ENCODE measurements at places on chromosomes 11 and 22.

GRCh38 chr11:103486604-103487003 is 377.4 kb downstream of the DYNC2H1 start:
- no peak for DNase-seq

- no peak for DNase-seq
Observed at GRCh38 chr11:21768388-21768787, 424.5 kb upstream of the ANO5 start.

- DNase-seq, result no peak
Observed at GRCh38 chr11:12362857-12363256, 14.5 kb upstream of the PARVA start.

DNA sequence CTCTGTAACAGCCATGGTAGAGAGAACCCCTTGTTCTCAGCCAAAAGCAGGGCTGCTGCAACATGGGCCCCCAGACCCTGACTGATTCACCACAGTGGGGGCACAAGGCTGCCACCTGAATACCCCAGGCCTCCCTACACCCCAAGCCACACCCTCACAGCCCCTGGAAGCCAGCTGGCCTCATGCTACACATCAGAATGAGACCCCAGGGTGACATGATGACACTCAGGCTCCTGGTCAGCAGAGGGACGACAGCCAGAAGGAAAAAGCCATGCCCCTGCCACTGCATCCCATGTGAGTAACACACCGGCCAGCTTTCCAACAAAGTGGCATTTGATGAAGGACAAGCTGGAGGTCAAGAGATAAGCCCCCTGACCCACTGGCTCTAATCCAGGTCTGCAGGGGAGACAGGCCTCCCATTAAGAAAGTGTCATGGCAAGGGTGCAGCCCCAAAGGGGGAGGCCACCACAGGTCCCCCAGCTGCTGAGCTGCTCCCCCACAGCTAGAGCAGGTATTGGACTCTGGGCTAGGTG is 2.6 kb downstream of the CDPF1 start:
- DNase-seq, result no peak

GRCh38 chr22:45127866-45128265 is 35.9 kb upstream of the NUP50 start:
- DNase-seq, result no peak

DNA sequence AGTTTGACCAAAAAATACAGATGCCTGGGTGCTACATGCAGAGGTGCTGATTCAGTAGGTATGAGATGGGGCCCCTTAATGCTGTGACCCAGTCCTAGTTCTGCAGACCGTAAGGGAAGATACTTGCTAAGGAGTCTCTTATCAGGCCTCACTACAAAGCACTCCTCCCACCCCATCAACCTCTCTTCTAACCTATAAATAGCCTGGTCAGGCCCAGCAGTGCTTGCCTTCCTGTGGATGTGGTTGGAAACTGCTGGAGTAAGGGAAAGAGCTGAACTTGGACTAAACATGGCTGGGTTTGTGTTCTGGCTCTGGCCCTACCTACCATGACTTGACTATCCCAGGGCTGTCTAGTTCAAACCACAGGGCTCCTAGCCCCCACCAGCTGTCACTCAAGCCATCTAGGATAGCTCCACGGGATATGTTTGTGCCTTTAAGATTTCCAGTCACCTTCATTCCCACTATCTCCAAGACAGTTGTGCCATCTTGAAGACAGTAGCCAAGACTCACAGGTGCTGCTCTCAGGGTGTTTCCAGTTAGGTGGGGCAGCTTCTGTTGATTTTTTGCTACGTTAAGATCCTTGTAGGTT is 9.5 kb upstream of the DKK3 start:
- DNase-seq, result no peak

- no peak for DNase-seq
Observed at GRCh38 chr11:84022695-84023094, 736.5 kb upstream of the CCDC90B start.

DNA sequence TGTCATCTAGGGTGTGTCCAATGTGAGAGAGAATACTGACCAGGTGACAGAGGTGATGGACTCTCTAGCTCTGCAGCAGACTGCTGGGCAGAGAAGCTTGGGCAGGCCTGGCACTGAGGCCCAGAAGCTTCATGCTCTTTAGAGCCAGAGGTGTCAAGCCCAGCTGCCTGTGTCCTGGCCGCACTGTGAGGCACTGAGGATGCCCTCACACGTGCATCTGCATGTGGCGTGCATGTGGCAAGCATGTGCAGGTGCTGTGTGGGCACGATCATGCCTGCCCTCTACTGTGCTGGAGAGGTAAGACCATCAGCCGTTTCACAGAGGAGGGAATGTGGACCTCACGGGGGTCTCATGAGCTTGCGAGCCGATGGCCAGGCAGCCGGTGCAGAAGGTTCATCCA is 15.8 kb upstream of the TXNRD2 start:
- DNase-seq, result no peak

- no peak for DNase-seq
Observed at GRCh38 chr11:68669301-68670090, 14.8 kb upstream of the GAL start.

- no peak for DNase-seq
Observed at GRCh38 chr11:15291885-15292284, 177.2 kb downstream of the INSC start.

DNA sequence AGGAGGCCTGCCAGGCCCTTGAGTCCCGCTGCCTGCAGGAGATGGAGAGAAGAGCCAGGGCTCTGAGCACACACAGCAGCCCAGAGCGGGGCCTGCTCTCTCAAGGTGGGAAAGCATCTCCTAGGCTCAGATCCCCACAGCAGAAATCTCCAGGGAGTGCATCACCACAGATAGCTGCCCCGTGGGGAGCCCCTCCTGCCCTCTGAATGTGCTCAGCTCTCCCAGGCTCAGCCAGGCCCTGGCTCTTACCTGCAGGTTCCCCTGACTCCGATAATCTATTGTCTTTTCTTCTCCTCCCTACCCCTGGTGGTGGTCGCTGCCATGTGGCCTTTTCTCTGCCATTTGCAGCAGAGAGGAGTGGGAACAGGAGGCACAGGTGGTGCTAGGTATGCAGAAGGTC is 49.9 kb downstream of the BTG4 start:
- DNase-seq, result no peak

DNA sequence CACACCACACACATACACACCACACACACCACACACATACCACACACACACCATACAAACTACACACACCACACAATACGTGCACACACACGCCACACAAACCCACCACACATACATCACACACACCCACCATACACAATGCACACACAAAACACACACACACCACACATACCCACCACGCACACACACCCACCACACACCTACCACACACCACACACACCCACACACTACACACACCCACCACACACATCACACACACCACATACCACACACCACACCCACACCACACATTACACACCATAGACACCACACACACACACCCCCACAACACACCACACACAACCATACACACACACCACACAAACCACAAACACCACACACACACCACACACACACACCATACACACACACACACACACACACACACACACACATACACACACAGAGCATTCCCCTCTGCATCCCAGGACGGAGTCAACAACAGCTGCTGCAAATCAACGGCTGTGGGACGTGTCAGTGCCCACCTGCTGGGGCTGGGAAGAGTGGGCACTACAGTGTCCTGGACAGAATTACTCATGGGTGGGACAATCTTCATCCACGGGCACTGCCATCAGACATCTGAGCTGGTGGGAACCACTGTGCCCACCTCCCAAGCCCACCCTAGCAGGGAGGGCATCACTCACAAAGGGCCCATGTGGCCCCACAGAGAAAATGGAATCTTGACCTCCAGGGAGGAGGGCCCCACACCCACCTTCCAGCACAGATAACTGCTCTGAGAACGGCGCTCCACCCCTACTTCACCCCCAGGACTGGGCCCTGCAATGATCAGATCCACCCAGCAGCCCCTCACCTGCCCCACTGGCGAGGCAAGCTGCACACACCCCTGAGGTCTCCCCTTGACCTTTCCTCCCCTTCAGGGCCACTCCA is 8.4 kb downstream of the TP53I11 start:
- no peak for DNase-seq

- DNase-seq, result no peak
Observed at GRCh38 chr11:82750643-82751139, 17.0 kb upstream of the FAM181B start.

- no peak for DNase-seq
Observed at GRCh38 chr11:103970701-103971249, 65.7 kb upstream of the DDI1 start.

GRCh38 chr11:67674442-67674871 is at the start of gene ALDH3B2:
TSS of gene ALDH3B2 (minus strand) at chr11:67674623. CDS start at chr11:67666935, 7,688 bp downstream.
- no peak for DNase-seq

DNA sequence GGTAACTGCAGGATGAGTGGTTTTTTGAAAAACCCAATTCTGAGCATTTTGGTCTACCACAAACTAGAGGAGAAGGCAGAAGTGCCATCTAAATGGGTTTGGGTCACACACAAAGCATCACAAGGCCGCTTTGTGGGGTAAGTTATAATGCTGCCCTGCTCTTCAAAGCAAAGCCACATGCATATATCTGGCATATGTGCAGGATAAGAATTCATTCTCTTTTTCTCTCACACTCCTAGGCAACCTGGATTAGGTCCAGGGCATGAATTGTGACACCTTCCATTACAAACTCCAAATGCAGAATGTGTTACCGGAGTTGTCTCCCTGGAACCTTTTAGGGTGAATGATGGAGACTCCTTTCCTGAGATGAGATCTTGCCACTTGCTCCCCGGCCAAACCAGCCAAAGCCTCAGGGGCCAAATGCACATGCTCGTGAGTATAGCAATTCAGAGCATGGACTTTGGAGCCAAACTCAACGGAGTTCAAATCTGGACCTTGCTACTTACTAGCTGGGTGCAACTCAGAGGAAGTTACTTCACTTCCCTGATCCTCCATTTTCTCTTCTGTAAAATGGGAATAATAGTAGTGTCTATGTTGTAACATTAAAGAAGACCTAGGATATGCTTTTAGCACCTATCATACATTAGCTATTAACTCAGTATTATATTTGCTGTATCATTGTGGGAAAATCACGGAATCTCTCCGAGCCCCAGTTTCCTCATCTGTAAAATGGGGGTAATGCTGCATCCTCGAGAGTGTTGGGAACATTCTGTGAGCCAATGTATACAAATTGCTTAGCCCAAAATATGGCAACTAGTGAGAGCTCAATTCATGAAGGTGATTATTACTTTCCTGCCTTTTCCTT is 96.6 kb downstream of the COMMD9 start:
- no peak for DNase-seq

GRCh38 chr11:394858-395655 is 1.0 kb downstream of the PKP3 start:
- no peak for DNase-seq

DNA sequence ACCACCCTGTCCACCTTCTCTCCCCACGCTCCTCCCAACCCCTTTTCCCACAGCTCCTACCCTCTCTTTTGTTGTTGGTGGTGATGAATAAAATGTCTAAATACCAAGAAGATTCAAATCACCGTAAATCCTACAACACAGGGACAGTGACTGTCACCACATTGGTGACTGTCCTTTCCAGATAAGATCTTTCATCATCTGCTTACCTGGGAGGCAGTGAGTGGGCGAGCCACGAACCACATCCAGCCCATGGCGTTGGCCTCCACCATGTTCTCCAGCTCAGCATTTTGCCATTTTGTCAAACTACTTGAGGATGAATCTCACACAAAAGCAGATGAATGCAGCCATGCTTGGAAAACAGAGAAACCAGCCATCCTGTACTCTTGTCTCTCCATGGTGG is 6.7 kb upstream of the CYTH4 start:
- DNase-seq, result no peak

DNA sequence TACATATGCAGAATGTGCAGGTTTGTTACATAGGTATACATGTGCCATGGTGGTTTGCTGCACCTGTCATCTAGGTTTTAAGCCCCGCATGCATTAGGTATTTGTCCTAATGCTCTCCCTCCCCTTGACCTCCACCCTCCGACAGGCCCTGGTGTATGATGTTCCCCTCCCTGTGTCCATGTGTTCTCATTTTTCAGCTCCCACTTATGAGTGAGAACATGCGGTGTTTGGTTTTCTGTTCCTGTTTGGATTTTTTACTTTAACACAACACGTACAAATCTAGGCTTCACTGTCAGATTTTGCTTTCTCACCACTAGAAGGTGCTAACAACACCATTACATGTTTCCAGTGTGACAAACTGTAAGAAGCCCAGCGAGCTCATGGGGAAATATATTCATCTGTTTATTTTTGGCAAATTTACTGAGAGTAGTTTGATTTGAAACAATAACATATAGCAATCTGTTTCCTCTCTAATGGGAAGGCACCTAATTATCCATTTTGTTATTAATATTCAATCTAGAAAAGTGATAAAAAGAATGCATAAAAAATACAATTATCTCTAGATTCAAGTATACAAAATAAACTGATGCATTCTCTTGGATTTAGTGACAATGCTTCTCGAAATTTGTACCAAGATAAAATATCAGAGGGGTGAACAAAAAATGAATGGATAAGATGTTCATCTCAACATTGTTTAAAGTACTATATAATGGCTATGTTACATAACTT is 23.2 kb upstream of the BIRC3 start:
- DNase-seq, result no peak

- DNase-seq, result no peak
Observed at GRCh38 chr11:94396282-94396681, 4.9 kb downstream of the GPR83 start.

GRCh38 chr11:37110385-37110784 is 512.3 kb upstream of the RAG2 start:
- no peak for DNase-seq

DNA sequence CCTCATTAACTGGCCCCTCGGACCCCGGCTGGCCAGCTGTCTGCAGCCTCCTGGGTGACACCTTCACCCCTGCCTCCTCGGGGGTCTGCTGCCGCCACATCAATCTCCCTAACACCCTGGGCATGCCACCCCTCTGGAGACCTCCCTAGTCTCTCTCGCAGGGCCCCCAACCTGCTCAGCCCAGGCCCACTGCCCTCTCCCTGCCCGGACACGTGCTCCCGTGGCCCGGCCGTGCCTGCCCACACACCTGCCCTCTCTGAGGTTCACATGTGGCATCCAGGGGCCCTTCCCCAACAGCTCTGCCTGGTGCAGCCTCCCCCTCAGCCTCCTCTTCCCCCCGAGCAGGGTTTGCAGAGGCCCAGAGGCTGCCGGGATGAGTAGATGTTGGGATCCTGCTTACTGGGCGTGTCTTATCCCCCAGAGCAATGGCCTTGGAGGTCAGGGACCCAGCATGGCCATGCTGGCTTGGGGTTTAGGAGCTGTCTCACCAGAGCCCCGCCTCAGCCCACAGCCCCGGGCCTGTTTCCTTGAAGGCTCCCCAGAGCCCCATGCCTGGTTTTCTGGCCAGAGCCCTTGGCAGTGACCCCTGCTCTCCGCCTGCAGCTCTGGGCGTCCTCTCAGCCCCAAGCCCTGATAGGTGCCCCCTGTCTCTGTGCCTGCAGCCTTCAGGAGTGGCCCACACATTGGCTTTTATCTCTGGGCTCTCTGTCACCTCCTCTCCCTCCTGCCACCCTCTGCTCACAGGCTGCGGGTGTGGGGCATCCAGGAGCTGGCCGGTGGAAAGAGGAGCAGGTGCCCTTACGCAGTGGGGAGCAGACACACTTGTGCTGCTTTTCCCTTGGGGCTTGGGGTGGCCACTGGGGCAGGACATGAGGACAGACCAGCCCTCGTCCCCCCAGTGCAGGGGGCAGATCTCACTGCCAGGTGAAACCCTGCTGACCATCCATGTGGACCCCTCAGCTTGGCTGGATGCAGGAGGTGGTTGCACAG is 25.7 kb upstream of the SEPTIN5 start:
- no peak for DNase-seq

- no peak for DNase-seq
Observed at GRCh38 chr11:107182978-107183377, 164.7 kb upstream of the GUCY1A2 start.

All from stimulated activated CD8-positive, alpha-beta memory T cell treated with anti-CD3 and anti-CD28 coated beads, Interleukin-12 subunit alpha, Interleukin-12 subunit beta, amount 100 ng/mL, for 4 hours (primary cell).